ENCODE measurements at places on chromosomes 12 and 14. TPM values are rescaled to one million over a fixed set of nuclear protein-coding genes. Genes with fewer than 3 reads are reported as not detected.

The CELA1 gene
- not detected for total RNA-seq

The GPR162 gene
- not detected for total RNA-seq

The KCNMB4 gene
- 0.33 TPM for total RNA-seq

The SYCP3 gene
- 0.30 TPM for total RNA-seq

The GPRC5A gene
- 0.03 TPM for total RNA-seq

The ACSM4 gene
- not detected for total RNA-seq

The LRP1-AS gene
- not detected for total RNA-seq

The GARIN6 gene
- total RNA-seq, result not detected

The TPH2 gene
- not detected for total RNA-seq

The IFNG-AS1 gene
- 0.40 TPM for total RNA-seq

The TGFB3 gene
- 2.1 TPM for total RNA-seq

DNA sequence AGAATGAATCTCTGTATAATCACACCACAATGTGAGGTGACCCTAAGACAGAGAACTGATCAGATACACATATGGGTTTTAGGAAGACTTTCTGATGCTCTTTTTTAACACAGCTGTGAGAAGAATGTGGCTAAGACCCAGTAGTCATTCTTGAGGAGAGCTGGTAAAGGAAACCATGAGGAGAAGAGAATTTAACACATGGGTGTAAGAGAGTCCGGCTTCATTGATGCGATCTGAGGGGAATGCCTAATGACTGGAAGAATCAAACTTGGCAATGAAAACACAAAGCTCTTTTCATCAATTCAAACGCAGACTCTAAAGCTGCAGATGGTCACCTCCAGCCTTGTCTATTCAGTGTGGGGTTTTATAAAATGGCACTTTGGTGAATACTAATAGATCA is 79.3 kb downstream of the FOXA1 start:
- no peak for DNase-seq

- peak; percentile 51 for DNase-seq
These were observed 35.9 kb downstream of the FBLN5 start for GRCh38 chr14:91911474-91912032.

DNA sequence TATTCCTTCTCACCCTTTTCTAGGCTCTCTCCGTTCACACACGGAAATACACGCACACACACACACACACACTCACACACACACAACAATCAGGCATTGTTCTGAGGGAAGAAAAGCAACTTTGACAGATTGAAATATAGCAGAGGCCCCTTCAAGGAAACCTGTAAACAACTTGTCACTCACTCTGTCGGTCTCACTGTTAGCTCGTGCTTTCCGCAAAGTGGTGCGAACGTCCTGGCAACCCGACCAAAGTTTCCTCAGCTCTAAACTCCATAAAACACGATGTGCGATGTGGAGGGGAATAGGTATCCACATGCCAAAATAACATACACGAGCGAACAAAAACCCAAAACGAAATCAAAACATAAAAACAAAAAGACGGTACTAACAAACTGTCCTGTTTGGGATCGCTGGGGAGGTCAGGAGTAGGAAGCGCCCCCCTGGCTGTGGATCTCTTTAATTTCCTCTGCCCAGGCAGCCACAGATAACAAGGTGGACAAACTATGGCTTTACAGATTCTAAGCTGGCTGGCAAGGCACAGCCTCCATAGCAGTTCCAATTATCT is 822 bp upstream of the SOX5 start:
- no peak for DNase-seq

DNA sequence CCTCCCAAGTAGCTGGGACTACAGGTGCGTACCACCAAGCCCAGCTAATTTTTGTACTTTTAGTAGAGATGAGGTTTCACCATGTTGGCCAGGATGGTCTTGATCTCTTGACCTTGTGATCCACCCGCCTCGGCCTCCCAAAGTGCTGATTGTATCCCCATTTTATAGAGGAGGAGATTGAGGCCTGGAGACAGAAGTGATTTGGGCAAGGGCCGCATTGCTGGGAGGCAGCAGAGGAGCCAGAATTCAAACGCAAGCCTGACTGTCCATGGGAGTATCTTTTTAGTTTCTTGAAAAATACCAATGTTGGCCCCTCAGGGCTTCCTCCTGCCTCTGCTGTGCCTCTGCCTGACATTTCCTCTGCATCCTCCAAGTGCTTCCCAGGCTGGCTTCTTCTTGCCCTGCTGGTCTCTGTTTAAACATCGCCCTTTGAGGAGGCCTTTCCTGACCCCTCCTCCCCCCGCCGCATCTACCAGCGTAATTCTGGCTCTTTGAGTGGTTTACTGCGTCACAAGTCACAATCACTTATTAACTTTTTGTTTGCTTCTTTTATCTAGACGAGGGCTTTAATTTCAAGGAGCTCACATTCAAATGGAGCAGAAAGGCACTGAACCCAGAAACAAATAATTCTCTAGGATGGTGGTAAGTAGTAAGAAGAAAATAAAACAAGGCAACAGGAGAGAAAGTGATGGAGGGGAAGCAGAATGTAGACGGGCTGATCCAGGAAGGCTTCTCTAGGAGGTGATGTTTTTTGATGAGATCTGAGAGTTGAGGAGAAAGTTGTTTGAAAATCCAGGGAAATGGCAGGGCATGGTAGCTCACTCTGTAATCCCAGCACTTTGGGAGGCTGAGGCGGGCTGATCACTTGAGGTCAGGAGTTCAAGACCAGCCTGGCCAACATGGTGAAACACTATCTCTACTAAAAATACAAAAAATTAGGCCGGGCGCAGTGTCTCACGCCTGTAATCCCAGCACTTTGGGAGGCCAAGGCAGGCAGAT is 91.0 kb upstream of the MED13L start:
- DNase-seq, result no peak

DNA sequence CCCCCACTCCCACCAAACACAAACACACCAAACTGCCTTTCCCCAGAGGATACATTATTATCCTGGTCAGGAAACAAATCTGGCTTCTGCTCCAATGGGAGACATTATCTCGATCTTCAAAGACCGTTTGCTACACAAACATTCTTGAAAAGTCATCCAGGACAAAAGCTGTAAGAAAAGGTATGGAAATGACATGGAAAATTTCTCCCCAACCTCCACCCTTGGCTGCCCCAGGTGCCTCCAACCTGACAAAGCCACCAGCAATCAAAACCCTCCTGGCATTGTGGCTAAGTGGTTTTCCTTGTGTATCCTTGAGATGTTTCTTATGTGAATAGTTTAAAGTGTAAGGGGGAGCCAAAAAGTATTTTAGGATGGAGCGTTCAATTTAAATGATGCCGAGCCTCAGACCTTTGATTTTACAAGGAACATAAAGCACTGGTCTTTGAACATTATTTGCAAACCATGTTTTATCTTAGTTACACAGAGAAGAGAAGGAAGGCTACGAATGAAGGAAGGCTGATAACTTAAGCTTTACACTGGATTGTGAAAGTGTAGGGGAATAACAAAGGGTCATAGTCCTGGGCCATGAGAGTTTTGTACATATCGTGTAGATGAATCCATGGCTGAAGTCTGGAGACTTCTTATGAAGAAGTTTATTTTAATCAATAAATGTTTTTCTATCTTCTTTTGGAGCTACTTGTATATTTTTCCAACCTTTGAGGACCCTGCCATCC is 418.9 kb upstream of the TMTC1 start:
- no peak for DNase-seq

- DNase-seq, result no peak
These were observed 174.7 kb downstream of the TMEM132D start for GRCh38 chr12:129729170-129729569.

- DNase-seq, result no peak
These were observed 20.8 kb downstream of the TPCN1 start for GRCh38 chr12:113242026-113242418.

DNA sequence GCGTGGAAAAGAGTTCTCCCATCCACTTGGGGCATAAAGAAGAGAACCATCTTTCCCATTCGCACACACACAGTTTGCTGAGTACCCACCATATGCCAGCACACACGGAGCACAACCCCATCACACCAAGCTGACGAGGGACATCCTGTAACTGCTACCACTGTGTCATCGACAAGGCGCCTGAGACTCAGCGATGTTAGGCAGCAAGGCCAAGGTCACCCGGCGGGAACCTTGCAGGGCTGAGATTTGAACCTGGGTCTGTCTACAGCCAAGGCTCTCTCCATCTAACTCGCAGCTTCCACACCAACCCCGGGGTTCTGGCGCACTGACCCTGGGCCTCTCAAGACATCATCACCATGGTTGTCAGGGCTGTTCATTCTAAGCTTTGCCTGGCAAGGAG is 60.0 kb downstream of the CCDC85C start:
- no peak for DNase-seq

GRCh38 chr14:68726093-68726695 is 66.7 kb downstream of the ZFP36L1 start:
- DNase-seq, result no peak

- DNase-seq, result no peak
These were observed 1.3 kb upstream of the NUDT14 start for GRCh38 chr14:105182296-105183020.

DNA sequence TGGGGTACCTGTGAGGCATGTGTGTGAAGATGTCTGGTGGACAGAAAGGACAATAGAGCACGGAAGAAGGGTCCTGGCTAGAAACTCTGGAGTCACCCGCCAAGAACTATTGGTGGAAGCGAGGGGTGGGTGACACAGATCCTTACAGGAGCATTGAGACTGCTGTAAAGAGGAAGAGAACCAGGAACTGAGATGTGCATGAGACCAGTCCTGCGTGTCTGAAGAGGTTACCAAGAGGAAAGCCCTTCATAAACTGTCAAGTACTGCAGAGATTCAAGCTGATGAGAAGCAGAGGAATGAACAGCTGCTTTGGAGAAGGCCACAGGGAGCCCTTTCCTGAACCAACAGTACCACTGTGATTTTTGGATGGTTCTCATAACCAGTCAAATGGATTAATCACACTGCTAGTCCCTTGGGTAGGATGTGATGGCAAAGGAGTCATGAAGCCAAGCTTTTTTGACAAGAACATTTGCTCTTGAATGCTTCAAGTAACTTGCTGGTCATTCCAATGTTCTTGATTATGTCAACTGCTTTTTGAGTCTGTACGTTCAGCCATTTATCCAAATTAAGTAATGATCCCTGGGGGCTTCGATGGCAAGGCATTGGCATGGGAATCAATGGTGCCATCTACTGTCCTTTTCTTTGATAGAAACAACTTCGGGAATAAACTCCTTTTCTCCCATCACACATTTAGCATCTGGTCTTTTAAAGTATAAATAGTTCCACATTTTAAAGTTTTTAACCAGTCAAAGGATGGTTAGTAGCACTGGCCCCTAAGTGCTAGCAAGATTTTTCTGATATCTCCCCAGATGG is 42.9 kb downstream of the GPR135 start:
- no peak for DNase-seq

DNA sequence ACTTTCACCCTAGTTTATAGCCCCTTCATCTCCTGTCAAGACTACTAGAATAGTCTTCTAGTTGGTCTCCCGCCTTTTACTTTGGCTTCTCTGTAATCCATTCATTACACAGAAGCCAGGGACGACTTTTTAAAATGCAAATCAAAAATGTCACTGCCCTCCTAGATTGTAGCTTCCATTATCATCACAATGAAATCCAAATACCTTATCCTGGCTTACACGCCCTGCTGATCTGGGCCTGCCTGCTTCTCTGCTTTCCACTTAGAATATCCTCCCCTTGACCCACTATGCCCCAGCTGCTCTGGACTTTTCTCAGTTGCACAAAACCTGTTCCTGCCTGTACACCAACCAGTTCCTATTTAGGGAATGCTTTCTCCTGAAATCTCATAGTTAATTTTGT is 4.5 kb upstream of the EEA1 start:
- DNase-seq, result no peak

- DNase-seq, result no peak
These were observed 161.7 kb upstream of the RTL1 start for GRCh38 chr14:101065246-101065645.

- DNase-seq, result no peak
These were observed 17.6 kb downstream of the PHLDA1 start for GRCh38 chr12:76014007-76014406.

DNA sequence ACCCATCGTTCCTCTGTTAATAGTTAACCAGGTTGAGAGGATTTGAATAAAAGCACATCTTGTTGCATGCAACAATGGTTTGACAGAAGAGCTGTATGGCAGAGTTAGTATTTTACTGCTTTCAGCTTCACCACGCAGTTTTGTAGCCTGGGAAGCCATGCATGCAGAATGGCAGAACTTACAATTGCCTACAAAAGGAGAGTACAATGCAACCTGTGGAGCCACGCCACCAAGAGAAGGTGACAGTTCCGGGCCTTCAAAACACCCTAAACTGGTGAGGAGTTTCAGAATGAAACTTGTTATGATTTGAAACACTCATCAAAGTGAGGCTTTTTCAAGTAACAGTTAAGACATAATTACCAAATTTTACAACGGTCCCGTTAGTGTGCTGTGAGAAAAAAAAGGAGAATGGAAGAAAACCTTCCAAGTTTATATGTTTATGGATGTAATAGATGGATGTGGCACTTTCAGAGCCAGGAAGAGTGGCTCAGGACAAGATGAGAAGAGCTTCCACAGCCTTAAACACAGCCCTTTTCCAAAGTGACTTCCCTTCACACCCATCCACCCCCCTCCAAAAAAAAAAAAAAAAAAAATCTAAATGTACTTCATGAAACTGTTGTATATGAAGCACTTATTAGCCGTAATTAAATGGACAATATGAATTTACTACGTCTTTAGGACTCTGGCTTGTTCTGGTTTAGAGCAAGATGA is 158.7 kb downstream of the EGLN3 start:
- DNase-seq, result no peak

GRCh38 chr12:87152841-87153528 is 876.2 kb downstream of the C12orf50 start:
- no peak for DNase-seq

DNA sequence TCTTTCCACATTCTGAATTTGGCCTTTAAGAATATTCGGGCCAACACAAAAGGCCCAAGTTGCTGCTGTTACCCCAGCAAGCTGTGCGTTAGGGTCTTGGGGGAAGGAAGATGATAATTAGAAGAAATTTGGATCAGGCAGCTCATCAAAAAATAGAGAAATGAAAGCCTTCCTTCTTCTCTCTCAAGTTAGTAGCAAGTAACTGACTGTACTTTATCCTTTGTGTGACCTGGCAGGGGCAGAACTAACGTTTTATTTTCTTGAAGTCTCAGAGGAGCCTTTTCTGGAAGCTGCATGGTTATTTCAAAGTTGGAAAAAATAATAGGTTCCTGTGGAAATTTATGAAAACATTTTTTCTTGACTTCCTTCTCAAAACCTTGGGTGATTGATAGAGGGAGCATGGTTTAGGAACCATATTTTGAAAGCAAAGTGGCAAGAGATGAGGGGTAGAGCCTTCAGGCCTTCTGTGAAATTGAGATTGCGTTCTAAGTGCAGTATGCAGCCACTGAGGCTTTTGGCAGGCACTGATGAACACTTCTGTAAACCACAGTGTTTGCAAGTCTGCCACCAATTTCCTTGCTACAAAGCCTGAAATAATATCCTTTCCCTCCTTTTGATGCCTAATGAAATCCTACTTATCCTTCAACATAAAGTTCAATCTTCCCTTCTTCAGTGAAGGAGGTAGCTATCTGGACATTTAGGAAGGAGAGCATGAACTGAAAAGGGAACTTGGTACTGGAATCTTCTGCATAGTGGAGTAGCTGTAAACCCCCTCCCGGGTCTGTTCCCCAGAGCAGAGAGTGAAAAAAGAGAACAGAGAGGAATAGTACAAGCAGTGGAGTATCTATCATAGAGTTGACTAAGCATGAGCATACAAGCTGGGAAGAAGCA is 123.2 kb downstream of the FGD4 start:
- no peak for DNase-seq

- DNase-seq, result no peak
These were observed 281.0 kb upstream of the RGS6 start for GRCh38 chr14:71651228-71651627.

GRCh38 chr12:112179341-112179740 is 54.0 kb downstream of the TRAFD1 start:
- DNase-seq, result no peak

All from activated CD4-positive, alpha-beta memory T cell treated with anti-CD3 and anti-CD28 coated beads, Interleukin-2, amount 10 ng/mL, durations not matched to agents 7 days and 5 days (primary cell).